ENCODE measurements at places on chromosomes 2 and 18. TPM values are rescaled to one million over a fixed set of nuclear protein-coding genes. Genes with fewer than 3 reads are reported as not detected.

GRCh38 chr2:45382744-45383143 lies 228.3 kb downstream of the SRBD1 start:
- no peak overlapping the region for H3K27ac ChIP-seq
- no peaks in the 10 kb centered on the region for H3K36me3 ChIP-seq
- H3K27me3 ChIP-seq, result peaks cover 4% of the 10 kb centered on the region
- no peak for DNase-seq
- H3K4me3 ChIP-seq, result no peak overlapping the region

GRCh38 chr18:69380324-69380723 lies 20.4 kb upstream of the DOK6 start:
- H3K36me3 ChIP-seq, result no peaks in the 10 kb centered on the region
- no peak overlapping the region for H3K4me3 ChIP-seq
- H3K27ac ChIP-seq, result no peak overlapping the region

DNA sequence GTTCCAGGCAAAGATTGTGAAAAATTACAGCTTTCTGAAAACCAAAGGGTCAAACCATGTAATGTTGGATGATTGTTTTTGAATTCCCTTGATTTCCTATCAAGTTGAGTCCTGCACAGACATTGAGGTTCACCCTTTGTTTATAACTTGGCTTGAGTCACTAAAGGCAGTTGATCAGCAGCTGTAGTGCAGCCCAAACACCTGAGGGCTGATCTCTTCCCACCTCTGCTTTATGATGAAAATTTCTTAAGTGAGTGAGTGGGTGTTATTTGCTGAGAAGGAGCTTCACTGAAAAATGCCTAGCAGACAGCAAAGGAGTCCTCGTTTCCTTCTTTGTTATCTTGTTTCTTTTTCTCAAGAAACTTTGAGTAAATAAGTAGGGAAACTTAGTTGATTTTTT lies 31.9 kb upstream of the BMPR2 start:
- no peaks in the 10 kb centered on the region for H3K4me1 ChIP-seq
- no peak overlapping the region for H3K27ac ChIP-seq
- no peaks in the 10 kb centered on the region for H3K36me3 ChIP-seq
- no peak for DNase-seq

- H3K27ac ChIP-seq, result no peak overlapping the region
- no peak overlapping the region for H3K4me3 ChIP-seq
- peaks cover 43% of the 10 kb centered on the region for H3K36me3 ChIP-seq
- H3K4me1 ChIP-seq, result peaks cover 5% of the 10 kb centered on the region
- H3K27me3 ChIP-seq, result no peaks in the 10 kb centered on the region
Measured at GRCh38 chr2:100568989-100569388, 6.2 kb downstream of the PDCL3 start.

DNA sequence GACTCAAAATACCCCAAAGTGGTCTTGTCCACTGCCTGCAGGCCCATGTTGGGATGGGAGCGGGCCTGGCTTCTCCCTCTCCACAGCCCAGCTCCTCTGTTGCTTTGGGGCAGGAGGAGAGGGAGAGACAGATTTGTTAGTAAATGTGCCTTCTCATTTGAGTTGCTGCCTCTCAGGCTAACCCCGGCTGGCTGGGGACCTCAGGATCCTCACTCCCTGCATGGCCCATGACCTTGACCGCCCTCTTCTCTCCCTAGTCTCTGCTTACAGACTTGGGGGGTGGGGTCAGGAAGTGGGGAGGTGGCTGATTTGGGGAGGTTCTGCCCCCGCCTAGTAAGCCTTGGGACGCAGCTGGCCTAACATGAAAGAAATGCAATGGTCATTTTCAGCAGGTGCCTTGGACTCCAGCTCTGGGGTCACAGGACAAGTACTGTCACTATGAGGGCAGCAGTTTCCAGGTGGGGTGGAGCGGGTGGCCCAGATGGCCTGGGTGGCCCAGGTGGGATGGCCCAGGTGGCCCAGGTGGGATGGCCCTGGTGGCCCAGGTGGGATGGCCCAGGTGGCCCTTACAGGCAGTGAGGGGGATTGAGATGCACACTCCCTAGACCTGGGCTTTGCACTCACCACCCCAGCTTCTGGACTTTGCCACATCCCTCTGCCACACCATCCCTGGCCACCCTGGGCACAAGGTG lies 24.1 kb downstream of the HJURP start:
- no peak for DNase-seq
- no peak overlapping the region for H3K27ac ChIP-seq
- peaks cover 14% of the 10 kb centered on the region for H3K36me3 ChIP-seq
- H3K4me3 ChIP-seq, result no peak overlapping the region
- no peaks in the 10 kb centered on the region for H3K4me1 ChIP-seq

DNA sequence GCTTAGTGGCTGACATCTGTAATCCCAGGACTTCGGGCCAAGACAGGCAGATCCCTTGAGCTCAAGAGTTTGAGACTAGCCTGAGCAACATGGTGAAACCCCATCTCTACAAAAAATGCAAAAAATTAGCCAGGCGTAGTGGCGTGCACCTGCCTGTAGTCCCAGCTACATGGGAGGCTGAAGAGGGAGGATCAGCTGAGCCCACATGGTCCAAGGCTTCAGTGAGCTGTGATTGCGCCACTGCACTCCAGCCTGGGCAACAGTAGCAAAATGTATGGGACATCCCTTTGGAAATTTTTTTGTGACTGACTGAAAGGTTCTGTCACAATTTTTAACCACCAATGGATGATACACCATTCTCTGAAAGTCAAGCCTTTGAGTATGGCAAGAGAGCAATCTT lies 6.3 kb upstream of the COLEC12 start:
- no peak overlapping the region for H3K27ac ChIP-seq
- H3K4me1 ChIP-seq, result no peaks in the 10 kb centered on the region
- DNase-seq, result no peak
- no peak overlapping the region for H3K4me3 ChIP-seq

DNA sequence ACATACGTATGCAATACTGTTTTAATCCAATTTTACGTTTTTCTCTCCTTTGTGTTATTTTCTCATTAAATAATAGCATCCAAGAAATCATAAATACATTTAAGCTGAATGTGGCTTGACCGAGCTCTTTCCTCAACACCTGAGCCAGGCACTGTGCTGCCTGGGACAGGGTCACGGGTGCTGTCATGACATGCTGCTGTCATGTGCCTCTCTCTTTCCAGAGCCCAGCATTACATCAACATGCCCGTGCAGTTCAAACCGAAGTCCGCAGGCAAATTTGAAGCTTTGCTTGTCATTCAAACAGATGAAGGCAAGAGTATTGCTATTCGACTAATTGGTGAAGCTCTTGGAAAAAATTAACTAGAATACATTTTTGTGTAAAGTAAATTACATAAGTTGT lies 94.1 kb upstream of the LDLRAD4 start:
- H3K27me3 ChIP-seq, result no peaks in the 10 kb centered on the region
- no peak for DNase-seq
- H3K27ac ChIP-seq, result no peak overlapping the region
- peaks cover 57% of the 10 kb centered on the region for H3K36me3 ChIP-seq
- H3K4me1 ChIP-seq, result no peaks in the 10 kb centered on the region

DNA sequence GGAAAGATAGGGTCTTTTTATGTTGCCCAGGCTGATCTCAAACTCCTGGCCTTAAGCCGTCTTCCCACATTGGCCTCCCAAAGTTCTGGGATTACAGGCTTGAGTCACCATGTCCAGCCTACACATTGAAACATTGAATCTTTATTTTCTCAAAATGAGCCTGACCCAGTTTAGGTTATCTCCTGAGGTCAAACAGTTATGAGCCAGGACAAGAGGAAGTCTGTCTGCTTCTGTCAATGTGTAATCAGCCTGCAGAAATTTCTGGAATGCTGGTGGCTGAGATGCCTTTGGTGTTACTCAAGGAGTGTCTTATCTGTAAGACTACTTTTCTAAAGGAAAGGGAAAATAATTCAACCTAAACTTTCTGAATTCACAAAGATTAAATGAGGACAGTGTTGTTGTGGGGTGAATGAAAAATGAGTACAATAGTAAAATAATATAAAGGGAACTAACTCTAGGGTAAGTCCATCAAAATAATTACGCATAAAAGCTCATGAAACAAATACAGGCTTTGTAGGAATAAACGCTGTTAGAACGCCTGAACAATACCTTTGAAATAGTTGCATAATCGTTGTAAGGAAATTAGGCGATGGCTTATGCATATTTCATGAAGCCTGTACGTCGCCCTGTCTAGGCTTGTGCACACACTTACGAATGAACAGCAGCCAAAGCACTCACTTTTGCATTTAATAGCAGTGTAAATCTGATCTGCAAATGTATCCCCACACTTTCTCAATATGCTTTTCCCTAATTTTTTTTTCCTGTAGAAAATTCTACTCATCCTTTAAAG lies 260.8 kb downstream of the RDH14 start:
- no peaks in the 10 kb centered on the region for H3K36me3 ChIP-seq
- no peaks in the 10 kb centered on the region for H3K27me3 ChIP-seq
- no peaks in the 10 kb centered on the region for H3K4me1 ChIP-seq
- H3K27ac ChIP-seq, result no peak overlapping the region

- H3K4me3 ChIP-seq, result no peak overlapping the region
- H3K4me1 ChIP-seq, result no peaks in the 10 kb centered on the region
- DNase-seq, result no peak
Measured at GRCh38 chr2:120750488-120751210, 15.0 kb downstream of the GLI2 start.

DNA sequence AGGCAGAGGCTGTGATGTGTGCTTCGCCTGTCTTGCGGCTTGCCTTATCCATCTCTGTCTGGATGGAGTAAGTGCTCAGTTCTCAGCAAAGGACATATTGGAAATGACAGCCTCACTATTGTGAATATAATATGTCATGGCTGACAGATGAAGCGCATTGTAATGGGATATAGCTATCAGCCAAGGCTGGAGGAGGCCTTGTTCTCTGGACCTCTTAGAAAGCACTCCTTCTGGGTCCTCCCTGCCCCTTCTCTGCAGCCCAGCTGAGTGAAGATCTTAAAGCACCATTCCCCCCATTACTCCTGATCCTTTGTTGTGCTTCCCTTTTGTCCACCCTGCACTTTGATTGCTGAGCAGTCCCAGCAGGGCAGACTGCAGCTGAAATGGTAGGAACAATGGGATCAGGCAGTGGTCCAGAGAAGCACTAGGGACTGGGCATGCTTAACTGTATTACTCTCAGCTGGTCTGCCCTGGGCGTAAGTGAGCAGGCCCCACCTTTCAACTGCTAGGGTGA lies 265.3 kb downstream of the SETBP1 start:
- no peak overlapping the region for H3K27ac ChIP-seq
- peaks cover 10% of the 10 kb centered on the region for H3K27me3 ChIP-seq
- no peaks in the 10 kb centered on the region for H3K36me3 ChIP-seq
- DNase-seq, result no peak
- no peak overlapping the region for H3K4me3 ChIP-seq
- H3K4me1 ChIP-seq, result no peaks in the 10 kb centered on the region

Gene IMP4
- 209 TPM for polyA plus RNA-seq

Gene FAM124B
- polyA plus RNA-seq, result 7.4 TPM
